ENCODE measurements at places on chromosomes 12 and 14.
A peak's percentile ranks its signal among the peaks of the same experiment; 100 is the strongest.

DNA sequence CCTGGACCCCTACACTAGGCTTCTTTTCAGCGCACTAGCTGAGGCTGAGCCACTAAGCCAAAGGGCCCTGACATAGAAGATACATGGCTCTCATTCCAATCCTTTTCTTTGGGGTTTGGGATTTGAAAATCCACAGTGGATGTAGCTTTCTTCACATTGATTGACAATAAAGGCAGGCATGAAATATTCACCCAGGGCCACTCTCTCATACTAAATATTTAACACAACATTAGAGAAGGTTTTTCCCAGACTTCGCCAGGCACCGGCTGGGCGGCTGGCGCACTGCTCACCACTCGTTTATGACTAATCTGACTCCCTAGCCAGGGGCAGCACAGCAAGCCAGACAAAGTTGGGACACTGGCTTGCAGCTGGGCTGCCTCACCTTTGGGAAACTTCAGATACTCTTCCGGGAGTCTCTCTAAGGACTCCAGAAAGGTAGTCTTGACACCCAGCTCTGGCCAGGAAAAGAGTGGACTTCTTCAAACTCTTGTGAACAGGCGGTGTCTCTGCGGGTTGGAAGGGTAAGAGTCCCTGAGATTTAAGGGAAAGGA lies 699 bp upstream of the HOXC11 start:
- DNase-seq: no peak

GRCh38 chr14:24387009-24387345 lies 11.8 kb upstream of the NYNRIN start:
- no peak for DNase-seq

DNA sequence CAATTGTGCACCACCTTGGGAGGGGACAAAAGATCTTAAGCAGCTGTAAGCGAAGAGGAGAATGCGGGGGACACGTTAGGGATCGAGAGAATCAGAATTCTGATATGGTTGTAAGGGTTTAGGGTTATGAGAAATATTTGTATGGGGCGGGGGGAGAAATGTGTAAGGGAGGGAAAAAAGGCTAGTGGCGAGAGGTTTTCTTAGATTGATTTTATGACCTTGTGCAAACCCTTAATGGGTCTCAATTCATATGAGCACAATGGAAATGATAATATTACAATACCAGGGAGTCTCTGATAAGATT lies 396 bp downstream of the NDUFA9 start:
- DNase-seq: no peak

- no peak for DNase-seq
Measured at GRCh38 chr12:125540580-125541204, 475.5 kb downstream of the AACS start.

- peak; percentile 47 for DNase-seq
Measured at GRCh38 chr12:6367065-6367968, 8.0 kb downstream of the SCNN1A start.

- DNase-seq: no peak
Measured at GRCh38 chr12:16359512-16360491, 12.4 kb downstream of the MGST1 start.

DNA sequence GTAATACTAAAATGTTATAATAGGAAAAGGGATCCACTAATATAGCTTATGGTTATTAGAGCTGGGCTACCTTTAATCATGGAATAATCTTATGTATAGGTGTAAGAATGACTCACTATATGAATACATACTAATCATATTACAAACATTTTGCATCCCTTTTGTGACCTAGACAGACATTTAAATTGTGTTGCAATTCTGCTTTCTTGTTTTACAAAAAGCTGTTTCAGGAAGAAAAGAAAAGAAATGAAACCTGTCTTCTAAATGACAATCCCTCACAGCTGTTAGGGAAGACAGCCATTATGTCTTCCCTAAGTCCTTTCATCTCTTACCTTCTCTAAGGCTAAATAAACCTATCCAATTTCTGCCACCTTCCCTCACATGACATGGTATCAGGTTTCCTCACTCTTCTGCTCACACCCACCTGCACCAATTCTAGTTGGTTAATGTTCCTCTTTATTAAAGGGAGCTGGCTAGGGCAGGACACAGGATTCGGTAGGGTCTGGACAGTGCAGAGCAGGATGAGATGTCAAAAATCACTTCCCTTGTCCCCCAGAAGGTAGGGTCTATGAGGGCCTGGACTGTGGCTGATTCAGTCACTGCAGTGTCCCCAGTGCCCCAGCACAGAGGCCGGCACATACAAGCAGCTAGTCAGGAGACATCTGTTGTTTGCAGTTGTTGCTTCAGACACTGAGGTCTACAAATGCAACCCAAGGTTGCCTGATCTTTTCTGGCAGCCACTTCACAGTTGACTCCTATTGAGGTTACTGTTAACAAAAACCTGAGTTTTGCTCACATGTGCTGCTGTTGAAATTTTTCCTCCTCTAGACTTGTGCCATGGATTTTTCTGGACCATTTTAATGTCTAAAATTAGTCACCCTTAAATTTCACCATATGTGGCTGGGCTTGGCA lies 3.7 kb downstream of the DHRS7 start:
- no peak for DNase-seq

GRCh38 chr14:27222671-27223070 lies 624.8 kb upstream of the NOVA1 start:
- no peak for DNase-seq
